Neural progenitor cell (in vitro differentiated cells): ENCODE measurements at places on chromosomes 7 and 10.

DNA sequence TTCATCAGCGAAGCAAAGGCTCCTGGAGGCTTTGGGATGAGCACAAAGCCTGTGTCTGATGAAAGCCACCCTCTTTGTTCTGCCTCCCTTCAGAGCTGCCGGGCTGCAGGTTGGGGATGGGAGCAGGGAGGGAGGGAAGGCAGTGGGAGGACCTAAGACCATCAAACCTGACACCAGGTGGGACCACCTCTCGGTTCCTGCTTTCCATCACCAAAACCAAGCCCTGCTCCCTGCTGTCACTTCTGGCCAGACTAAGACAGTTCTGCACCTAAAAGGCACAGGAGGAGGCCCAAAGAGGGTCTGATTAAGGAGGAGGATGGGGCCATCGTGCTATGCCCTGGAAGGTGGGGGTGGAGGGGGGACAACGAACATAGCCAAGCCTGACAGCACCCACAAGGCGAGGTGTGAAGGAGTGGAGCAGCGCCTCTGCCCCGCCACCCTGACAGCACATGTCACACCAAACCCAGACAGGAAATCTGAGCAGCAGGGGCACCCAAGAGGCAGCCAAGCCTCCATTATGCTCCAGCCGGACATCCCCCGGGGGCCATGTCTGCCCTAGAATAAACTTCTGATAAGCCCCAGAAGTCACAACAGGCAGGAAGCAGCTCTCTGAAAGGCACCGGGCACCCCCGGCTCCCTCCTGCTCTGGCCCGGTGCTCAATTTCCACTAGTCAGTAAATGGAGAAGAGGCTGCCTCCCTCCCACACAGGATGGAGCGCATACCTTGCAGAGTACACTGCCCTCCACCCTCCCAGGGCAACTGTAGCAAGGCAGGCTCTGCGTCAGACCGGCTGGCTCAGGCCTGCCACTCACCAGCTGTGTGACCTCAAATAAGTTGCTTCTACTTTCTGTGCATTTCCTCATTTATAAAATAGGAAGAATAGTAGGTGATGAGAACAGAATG lies 48.9 kb downstream of the DLG5 start:
- peak; percentile 80 for DNase-seq

DNA sequence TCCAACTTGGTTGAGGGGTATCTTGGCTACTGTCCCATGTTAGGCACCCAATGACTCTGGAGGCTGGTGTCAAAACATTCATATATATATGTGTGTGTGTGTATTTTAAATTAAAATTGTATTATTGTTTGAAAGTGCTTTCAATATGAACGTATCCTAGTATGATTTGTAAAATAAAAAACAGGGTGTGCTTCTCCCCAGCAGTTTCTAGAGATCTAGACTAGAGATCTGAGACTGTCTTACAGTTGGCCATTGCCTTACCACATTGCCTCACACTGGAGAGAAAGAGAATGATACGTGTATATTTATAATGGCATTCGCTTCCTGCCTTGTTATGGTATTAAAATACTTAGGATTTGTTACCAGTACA lies 1.2 kb downstream of the BAG3 start:
- peak; percentile 29 for DNase-seq

- no peak for DNase-seq
These were observed 3.3 kb upstream of the MTERF1 start for GRCh38 chr7:91883676-91884362.

- no peak for DNase-seq
These were observed 104.7 kb downstream of the CDH23 start for GRCh38 chr10:71501402-71501801.

DNA sequence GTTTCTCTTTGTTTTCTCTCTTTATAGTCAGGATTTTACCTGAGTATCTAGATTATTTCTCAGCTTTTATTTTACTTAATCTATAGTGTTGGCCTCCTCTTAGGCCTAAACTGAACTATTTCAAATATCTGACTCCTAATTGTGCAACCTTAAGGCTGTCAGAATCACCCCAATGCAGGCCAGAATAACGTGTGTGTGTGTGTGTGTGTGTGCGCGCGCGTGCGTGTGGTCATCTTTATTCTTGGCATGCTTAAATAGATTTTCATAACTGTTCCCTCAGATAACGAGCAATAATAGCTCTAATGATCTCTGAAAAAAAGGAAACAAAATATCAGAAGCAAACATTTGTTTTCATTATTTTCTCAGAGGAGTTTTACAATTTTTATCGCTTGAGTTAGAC lies 92.4 kb downstream of the PCDH15 start:
- DNase-seq: no peak

- DNase-seq: no peak
These were observed 52.7 kb upstream of the SLC29A3 start for GRCh38 chr10:71266147-71266917.

DNA sequence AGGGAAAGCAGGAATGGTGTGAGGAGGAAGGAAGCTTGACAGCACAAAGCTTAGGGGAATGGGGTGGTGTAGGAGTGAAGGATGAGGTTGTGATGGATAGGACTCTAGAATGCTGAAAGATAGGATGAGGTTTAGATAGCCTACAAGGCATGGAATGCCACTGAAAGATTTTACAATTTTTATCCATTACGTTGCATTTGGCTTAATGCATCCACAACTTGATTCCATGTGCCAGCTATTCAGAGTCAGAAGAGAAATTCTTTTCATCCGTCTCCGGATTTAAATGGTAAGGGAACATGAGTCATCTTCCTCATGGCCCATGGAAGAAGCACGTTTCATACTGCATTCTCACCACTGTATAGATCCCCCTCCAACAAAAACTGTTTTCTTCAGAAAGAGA lies 212.4 kb upstream of the BMPER start:
- no peak for DNase-seq

DNA sequence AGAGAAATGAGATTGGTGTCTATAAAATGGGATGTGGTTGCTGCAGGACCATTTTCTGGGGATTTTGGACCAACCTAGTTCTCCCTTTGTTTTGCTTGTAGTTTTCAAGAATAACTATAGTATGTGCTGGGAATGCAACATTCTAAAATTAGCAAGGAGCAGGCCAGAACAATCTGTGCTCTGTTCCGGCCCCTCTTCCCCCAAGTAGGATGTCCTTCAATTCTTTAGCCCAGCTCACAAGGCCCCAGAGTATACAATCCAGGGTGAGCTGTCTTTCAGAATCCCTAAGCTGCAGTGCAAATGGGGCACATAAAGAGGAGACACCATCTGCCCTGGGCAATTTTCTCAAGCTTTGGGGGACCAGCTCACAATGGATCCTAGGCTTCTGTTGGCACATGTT lies 809.1 kb downstream of the TNS3 start:
- no peak for DNase-seq

DNA sequence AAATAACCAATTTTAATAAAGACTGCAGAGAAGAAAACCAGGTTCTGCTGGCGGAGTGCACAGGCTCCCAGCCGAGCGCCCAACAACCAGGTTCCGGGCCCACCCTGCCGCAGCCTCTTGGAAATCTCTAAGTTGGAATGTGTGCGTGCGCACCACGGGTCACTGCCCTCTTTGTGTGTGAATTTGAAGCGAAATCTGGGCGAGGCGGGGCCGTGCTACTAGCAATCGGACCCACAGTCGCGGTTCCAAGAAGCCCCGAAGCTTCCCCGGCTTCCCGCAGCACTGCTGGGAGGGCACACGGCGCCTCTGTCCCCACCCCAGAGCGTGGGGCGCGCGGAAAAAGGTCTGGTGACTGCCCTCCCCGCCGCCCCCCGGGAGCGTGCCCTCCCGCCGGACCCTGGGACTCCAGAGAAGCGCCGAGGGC lies 666 bp upstream of the MAP3K8 start:
- peak; percentile 94 for DNase-seq

- no peak for DNase-seq
These were observed 4.6 kb upstream of the USP6NL start for GRCh38 chr10:11616021-11616420.

DNA sequence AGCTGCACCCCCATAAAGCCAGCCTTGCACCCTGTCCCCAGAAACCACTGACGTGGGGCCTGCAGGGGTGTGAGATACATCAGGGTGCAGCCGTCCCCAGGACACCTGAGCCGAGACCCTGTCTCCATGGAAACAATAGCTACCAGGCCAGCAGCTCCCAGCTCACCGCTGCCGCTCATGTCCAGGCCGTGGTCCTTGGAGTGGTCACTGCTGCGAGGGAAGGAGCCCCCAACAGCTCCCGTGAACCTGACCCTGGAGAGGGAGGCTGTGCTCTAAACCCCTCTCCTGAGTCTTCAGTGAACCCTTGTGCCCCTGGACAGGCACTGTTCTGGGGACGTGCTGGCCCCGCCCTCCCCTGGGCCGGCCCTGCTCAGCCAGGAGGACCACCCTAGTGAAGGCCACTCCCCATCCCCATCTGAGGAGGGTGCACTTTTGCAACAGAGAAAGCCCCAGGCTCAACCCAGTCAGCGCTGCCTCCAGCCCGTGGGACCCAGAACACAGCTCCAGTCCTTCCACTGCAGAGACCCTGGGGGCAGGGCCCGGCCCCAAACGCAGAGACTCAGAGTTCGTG lies 19.6 kb upstream of the INPP5A start:
- DNase-seq: peak; percentile 47

DNA sequence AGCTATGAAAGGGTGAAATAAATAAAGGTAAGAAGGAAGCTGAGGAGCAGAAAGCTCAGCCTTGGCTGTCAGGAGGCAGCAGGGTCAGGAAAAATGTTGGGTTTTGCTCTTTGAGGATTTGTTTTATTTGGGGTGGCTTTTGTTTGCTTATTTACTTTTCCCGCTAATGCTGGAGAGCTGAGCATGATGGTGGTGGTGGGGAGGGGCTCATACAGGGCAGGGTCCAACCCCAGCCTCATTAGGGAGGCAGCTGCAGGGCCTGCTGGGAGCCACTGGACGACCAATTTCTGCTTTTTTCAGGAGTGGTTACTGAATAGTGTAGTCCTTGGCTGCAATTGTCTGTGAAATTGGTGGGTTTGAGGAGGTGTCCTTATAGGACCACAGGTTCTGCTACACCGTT lies 36.3 kb downstream of the CCM2 start:
- peak; percentile 39 for DNase-seq

DNA sequence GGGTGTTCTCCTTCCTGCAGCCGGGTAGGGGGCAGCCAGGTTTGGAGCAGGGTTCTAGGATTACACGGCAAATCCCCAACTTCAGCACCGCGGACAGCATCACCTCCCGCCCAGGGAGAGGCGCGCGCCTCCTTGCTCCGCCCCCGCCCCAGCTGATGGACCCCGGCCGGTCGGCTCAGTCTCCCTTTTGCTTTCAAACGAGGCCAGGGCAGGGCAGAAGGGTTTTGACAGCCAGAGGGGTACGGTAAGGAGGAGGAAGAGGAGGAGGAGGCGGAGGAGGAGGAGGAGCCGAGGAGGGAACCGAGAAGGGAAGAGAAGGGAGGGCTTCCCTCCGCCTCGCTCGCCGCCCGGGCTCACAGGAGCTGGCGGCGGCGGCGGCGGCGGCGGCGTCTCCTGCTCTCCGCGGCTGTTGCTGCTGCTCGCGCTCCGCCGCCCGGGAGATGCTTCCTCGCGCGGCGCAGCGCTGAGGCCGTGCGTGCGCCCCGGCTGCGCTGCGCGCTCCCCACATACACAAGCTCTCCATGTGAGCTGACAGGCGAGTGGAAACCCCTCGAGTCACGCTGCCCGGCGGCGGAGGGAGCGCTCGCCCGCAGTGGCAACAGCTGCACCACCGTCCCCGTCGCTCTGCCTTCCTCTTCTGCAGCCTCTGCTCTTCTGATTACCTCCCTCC lies 615 bp upstream of the CNTNAP2 start:
- DNase-seq: peak; percentile 96

DNA sequence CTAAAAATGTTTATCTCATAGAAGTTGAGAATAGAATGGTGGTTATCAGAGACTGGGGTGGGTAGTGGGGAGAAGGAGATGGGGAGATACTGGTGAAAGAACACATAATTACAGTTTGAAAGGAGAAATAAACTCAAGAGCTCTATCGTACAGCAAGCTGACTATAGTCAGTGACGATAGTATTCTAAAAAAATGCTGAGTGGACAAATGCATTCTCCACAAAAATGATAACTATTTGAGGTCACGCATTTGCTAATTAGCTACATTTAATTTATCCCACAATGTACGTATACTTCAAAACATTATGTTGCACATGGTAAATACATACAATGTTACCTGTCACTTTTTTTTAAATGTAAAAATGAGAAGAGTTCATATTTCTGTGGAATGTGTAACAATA lies 507.7 kb downstream of the CALN1 start:
- no peak for DNase-seq

DNA sequence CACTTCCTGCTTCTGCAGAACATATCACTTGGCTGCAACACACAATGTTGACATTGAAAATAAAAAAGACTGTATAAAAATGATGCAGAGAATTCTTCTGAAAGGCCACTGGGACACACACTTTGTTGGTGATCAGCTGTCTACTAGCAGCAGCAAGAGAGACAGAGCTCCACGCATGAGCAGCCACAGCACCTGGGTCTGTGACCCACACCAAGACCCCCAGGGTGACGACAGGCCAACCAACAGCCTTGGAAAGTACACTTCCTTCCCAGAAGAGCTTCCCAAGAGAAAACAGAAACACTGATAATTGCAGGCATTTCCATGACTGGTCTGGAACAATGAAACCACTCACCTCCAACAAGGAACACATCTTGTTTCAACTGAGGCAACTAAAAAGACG lies 239.0 kb downstream of the DIP2C start:
- DNase-seq: no peak

DNA sequence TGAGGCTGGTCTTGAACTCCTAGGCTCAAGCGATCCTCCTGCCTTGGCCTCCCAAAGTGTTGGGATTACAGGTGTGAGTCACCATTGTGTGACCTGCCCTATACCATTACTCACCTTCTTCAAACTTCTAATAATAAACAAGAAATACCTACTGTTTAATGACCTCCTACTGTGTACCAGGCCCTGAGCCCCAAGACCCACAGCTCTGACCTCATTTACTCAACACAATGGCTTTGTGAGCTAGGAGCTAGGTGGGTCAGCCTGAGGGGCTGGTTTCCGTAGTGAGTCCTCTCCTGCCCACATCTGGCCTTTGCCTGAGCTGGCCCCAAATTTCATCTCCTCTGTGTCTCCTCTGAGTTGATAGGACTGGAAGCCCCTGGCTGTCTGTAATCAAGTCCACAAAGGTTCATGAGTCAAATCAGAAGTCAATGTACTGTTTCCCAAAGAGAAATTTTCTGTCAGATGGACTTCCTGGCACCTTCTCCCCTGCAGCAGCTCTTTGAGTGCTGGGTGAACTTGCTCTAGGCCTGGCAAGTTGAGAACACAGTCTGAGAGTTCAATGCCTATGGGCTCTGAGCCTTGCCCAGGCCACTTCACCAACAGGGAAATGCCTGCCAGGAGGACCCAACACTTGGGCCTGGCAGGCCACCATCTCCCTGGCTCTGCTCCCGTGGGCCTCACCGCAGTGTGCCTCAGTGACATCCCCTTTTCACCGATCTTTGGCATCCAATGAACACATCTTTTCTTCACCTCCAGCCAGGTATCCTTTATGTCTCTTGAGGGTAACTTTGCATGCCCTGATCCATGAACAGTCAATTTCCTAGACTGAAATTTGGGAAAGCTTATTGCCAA lies 24.0 kb downstream of the NEURL1 start:
- no peak for DNase-seq

GRCh38 chr10:129410688-129411392 lies 56.2 kb upstream of the MGMT start:
- no peak for DNase-seq

- no peak for DNase-seq
These were observed 1.1 kb upstream of the EIF4H start for GRCh38 chr7:74173074-74173473.

- peak; percentile 72 for DNase-seq
These were observed 19.2 kb upstream of the BMPER start for GRCh38 chr7:33886149-33886623.

- no peak for DNase-seq
These were observed 43.4 kb upstream of the GJD4 start for GRCh38 chr10:35561715-35562114.
